Right lung (tissue), 10 donors: ENCODE measurements at places on chromosomes 12 and 14. TPM values are rescaled to one million over a fixed set of nuclear protein-coding genes. Genes with fewer than 3 reads are reported as not detected.

GRCh38 chr14:70698288-70698687 lies 56.6 kb downstream of the TTC9 start:
- no peak for DNase-seq

DNA sequence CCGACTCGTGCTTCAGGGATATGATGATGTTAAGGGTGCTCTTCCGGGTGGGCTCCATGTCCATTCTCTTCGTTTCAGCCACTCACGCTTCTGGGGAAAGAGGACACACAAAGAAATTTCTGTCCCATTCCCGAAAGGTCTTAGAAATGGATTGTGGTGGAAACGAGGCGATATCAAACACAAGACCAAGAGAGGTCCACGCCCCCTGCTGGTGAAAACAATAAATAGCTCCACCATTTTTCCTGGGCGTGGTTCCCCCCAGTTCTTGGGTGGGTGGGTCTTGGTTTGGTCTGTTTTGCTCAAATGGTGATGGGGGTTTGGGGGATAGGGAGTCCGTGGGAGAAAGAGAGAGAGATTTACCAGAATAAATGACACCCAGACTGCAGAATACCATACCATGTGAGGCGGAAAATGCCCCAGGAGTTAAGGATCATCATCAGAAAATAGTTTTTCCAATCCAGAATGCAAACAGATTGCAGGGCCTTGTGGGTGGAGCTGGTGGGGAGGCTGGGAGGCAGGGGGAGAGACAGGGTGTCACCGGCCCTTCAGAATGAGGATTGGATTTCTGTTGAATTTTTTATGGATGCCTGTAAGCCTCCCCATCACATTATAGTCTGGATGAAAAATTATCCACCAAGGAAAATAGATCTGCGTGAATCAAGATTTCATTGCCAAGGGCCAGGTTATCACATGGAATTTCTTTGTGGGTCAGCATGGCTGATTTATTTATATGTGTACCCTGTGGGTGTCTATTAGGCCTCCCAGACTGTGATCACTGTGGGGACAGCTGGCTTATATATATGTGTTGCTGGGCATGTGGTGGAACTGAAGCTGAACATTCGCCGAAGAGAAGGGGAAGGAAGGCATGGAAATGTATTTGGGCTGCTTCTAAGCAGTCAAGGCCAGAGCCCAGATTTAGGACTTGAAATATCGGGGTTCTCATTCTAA lies 55.8 kb downstream of the SRRM4 start:
- peak; percentile 9 for DNase-seq

- no peak for DNase-seq
Observed at GRCh38 chr12:15782667-15783066, 6.5 kb downstream of the EPS8 start.

GRCh38 chr14:56810836-56811592 lies 735 bp upstream of the OTX2 start:
- DNase-seq, result no peak

GRCh38 chr12:116317986-116318575 lies 40.6 kb upstream of the MED13L start:
- DNase-seq, result no peak

DNA sequence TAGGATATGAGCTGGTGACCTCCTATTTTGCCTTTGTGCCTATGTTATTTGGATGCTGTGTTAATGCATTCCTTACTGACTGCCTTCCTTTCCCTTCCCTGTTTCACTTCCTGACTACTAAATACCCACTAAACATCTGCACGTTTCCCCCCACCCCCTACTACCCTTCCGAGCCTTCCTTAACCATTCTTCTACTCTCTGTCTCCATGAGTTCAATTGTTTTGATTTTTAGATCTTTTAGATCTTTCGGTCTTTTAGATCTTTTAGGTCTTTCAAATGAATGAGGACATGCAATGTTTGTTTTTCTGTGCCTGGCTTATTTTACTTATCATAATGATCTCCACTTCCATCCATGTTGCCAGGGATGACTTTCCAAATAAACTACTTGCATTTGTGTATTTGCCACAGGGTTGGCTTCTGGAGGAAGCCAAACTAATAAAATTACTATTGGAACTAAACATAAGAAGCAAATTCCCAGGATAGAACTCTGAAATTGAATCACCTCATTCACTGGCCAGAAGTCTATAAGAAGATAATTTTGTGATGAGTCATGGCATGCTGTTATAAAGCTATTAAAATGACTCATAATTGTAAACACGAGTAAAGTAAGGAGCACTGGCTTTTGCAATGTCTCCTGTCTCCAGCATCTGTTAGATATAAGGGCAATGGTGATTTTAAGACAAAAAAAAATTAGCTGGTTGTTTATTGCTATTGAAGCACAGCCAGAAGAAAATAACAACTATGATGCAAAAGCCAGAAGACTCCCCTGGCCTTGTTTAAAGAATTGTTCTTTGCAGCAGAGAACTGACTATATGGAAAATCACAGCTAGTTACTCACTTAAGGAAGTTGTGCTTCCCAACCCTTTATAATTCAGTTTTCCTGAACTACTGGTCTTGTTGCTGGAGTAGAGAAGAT lies 586.3 kb downstream of the LRFN5 start:
- DNase-seq, result peak; percentile 78

PFDN5 gene
- polyA plus RNA-seq, result 683 TPM

- peak; percentile 38 for DNase-seq
Observed at GRCh38 chr14:58638231-58639197, 752 bp downstream of the DACT1 start.

PKP2 gene
- 6.6 TPM for polyA plus RNA-seq

PRIM1 gene
- polyA plus RNA-seq, result 31.2 TPM

CABP1 gene
- 2.2 TPM for polyA plus RNA-seq

DNA sequence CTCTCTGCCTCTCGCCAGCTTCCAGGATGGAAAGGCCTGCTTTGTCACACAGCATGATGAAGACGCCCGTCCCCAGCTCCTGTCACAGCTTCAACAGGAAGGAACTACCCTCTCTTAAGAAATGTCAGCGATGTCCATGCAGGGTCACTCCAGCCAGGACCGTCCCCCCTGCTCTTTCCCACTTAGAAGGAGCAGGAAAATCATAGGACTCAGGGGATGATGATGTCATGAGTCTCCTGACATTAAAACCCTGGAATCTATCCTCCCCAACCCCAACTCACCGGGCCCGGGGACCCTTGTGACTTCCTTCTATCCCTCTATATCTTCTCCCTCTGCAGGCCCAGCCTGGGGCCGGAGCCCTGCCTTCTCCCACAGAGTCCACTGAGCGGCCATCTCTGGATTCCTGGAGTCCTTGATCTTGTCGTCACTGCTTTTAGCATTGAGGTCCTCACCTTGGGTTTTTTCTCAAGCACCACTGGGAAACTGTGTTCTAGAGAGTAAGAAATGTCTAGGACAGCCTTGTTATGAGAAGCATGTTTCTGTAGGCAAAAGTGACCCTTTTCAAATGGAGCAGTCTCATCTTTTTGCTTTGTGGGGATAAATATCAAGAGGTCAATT lies 42.8 kb upstream of the P2RX7 start:
- no peak for DNase-seq

DNA sequence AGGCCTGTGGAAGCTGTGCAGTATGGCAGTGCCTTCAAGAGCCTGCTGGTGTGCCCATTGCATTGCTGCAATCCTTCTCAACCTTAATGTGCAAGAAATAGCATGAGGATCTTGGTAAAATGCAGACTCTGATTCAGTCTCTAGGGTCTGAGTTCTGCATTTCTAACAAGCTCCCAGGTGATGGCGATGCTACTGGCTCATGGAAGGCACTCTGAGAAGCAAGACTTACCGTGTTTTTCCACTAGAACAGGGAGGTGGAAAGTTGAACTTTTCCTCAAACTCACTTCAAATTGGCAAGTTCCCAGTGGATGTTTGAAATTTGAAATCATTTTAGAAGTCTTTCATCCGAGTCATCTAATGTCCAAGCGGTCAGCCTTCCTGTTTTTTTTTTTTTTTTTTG lies 55.5 kb downstream of the MYRFL start:
- DNase-seq, result no peak

SIX6 gene
- not detected for polyA plus RNA-seq

DNA sequence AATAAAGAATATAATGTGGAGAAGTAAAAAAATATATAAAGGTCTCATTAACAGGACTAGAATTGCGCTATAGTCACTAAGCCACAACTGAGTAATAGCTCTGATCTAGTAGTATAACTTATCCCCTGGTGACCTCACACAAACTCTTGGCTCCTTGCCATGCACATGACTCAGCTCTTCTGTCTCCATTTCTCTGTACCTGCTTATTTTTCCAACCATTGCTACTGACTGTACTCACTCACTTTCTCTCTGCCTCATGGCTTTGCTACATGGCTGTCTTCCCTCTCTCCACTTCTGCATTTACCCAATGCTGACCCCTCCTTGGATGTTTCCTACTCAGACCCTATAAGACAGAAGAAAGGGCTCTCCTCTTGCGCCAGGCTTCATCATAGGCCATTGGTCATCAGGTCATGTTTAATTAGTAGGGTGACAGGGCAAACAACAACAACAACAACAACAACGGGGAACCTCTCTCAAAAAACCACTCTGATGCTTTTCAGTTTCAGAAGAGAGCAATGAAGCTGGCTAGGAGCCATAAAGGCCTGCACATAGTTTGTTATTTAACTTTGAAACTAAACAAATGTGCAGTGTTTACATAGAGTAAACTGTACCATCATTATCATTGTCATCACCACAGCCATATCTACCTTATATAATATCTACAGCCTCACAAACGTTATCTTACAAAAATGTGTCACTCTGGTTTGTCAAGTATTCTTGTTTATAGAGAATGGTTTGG lies 25.6 kb upstream of the KRAS start:
- no peak for DNase-seq

DNA sequence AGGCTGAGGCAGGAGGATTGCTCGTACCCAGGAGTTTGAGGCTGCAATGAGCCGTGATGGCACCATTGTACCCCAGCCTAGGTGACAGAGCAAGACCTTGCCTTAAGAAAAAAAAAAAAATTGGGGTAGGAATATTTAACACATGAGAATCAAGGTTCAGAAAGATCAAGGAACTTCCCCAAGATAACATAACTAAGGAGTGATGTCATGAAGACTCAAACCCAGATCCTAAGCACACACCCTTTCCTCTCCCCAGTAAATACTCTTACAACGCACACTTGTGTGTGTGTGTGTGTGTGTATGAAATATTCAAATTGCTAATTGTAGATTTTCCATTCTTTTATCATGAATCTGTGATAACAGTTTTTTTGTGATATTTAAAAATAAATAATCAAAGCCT lies 90.6 kb upstream of the NUDT4 start:
- no peak for DNase-seq

GPR162 gene
- polyA plus RNA-seq, result 7.1 TPM

GPR33 gene
- not detected for polyA plus RNA-seq

GRCh38 chr12:32589165-32589865 lies 89.8 kb upstream of the DNM1L start:
- DNase-seq, result no peak

- DNase-seq, result no peak
Observed at GRCh38 chr14:35355981-35356841, 48.3 kb downstream of the NFKBIA start.

KRT80 gene
- polyA plus RNA-seq, result 1.9 TPM

TPH2 gene
- polyA plus RNA-seq, result 0.13 TPM

RPL10L gene
- not detected for polyA plus RNA-seq

GRCh38 chr12:80807640-80808288 lies 91.1 kb downstream of the MYF5 start:
- no peak for DNase-seq

GRCh38 chr12:133145981-133146380 lies 15.6 kb downstream of the ZNF10 start:
- DNase-seq, result no peak

DNA sequence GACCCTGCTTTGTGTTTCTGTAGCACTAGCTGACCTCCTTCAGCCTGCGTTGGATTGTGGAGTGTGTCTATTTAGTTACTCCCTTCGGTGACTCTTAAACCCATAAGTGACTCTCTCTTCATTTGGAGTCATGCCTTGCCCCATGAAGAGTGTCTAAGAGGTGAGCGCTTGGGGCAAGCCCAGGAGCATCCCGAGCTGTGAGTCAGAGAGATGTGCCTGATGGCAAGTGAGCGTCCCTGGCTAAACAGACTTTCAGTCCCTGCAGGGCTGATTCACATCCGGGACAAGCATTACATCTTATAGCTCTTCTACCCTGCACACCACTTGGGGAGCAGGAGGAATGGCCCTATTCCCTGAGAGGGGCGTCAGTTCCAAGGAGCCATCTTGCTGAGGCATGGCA lies 24.3 kb upstream of the ATF1 start:
- DNase-seq, result no peak

DNA sequence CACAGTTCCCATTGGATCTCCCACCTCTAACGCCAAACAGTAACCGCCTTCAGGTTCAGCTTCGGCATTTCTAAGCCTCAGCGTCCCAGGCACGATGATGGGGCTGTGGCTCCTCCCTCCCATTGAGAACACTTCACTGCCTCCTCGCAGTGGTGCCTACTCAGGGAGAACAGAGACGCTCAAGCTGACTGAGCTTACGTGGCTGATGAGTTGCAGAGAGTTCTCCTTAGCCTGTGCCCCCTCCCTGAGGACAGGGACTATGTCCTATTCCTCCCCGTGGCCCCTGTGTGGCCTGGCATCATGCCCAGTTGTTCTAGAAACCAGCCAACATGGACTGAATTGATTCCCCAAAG lies 87.0 kb downstream of the ITPK1 start:
- no peak for DNase-seq

FGF23 gene
- not detected for polyA plus RNA-seq

GRCh38 chr12:5258498-5258897 lies 173.4 kb upstream of the NTF3 start:
- no peak for DNase-seq

DNA sequence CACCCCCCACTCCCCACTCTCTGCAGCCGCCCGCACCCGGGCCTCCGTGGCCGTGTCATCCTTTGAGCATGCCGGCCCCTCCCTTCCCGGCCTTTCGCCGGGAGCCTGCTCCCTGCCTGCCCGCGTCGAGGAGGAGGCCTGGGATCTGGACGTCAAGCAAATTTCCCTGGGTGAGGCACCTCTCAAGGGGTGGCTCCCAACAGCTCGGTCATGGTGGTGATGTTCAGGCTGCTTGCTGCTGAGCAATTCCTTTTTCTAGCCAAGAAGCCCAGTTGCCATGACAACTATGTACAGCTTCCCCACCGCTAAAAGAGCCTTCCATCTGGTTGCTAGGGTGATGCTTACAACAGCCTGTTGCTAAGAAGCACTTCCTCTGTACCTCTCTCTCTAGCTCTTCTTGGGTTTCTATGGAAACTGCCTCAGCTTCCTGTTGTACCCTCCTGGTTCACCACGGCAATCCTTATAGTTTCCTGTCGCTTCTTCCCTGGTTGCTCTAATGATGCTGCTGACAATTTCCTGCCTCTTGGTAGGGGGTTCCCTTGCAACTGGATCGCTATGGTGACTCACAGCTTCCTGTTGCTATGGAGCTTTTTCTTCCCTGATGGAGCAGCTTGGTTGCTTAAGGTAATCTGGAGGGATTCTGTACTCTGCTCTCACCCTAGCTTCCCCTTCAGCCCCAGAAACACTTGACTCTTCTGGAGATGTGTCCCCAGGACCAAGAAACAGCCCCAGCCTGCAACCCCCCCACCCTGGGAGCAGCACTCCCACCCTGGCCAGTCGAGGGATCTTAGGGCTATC lies 11.0 kb downstream of the ZNF219 start:
- no peak for DNase-seq

DNA sequence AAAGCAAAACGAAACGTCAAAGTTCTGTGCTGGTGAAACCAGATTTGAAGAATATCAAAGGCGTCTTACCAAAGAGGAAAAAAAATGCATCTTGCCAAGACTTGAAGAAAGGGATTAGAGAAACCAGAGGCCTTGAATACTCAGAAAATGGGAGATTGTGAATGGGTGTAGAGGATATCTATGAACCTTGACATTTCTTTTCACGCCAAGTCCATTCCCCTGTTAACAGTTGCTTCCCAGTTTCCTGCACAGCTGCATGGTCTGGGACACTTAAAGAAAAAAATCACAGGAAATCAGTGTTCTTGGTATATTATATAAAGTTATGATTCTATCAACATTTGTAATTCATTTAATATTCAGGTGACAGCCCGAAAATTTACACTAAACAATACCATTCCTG lies 1.4 kb upstream of the GTF2A1 start:
- DNase-seq, result no peak
